ENCODE measurements at places on chromosomes 2 and 18.
A peak's percentile ranks its signal among the peaks of the same experiment; 100 is the strongest.

- DNase-seq: no peak
These were observed 249.4 kb downstream of the MYCN start for GRCh38 chr2:16189836-16190160.

DNA sequence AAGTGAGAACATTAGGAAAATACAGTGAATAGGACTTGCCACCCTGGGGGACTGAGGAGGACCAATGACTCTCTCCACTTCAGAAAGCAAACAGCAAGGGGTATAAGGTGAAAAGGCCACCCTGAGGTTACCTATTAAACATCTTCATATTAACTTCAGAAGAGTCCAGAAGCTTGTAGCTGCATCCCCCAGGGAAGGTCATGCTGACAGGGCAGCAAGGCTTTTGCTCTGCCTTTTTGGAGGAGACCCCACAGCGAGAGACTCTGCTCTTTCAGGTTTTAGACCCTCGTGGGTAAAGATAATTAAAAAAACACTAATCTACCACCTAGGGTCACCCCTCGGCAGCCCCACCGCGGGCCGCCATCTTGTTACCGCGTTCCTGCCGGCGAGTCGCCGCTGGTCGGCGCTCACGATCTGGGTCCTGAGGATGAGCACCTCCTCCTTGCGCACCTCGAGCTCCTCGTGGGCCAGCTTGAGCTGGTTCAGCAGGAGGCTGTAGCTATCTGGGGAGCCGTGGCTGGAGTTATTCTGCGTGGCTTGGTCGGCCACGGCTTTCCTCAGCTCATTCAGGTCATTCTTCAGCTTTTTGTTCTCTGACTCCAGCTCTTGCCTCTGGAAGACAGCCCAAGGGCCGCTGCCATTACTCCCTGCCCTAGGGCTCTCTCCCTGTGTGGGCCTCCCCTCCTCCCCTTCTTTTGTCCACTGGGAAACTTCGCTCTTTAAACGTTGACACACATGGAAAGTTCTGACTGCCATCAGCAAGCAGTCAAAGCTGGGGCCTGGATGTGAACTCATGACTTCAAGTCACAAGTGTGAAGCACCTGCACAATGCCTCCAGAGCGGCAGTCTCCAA is 50.7 kb upstream of the ACAA2 start:
- DNase-seq: no peak

DNA sequence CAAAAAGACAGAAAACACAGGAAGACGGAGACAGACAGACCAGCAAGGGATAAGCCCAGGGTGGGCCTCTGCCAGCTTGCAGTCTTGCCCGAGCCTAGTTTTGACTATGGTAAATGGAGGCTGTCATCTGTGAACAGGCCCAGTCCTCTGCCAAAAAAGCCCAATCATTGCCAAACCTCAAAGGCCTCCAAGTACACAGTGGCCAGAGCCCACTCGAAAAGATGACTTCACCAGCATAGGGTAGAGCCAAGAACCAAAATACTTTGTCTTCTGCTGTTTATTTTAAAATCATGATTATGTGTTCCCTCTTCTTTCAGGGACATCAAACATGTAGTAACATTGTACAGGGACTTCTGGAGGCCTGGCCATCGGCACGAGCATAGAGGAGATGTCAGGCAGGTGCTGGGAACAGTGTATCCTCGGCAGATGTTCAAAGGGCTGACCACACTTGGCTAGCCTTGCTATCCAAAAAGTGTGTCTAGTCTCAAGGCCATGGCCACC is 66.0 kb downstream of the TTC32 start:
- no peak for DNase-seq

GRCh38 chr2:239768907-239769553 is 256.1 kb downstream of the NDUFA10 start:
- no peak for DNase-seq

GRCh38 chr2:239537633-239538356 is 137.0 kb upstream of the HDAC4 start:
- no peak for DNase-seq

DNA sequence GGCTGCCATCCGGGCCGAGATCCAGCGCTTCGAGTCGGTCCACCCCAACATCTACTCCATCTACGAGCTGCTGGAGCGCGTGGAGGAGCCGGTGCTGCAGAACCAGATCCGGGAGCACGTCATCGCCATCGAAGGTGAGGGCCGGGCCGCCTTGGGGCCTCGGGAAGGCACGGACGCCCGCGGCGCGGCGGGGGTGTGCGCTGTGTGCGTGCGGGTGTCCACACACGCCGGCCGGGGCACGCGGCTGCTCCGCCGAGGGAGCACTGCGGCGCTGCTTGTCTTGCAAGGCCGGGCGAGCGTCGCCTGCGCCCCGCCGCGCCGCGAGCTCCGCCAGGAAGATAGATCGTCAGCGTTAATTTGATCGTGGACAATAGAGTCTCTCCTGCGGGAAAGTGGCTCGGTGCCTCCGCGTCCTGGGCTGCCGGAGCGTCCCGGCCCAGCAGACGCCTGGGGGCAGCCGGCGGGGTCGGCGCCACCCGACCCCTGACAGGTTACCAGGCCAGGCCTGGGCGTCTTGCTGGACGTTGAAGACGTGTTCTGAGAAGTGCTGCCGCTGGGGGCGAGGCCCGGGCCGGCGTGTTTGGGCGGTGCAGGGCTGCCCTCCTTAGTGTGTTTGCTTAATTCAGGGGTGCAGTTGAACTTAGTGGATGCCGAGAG is 1.0 kb downstream of the AGAP1 start:
- DNase-seq: peak; percentile 26

DNA sequence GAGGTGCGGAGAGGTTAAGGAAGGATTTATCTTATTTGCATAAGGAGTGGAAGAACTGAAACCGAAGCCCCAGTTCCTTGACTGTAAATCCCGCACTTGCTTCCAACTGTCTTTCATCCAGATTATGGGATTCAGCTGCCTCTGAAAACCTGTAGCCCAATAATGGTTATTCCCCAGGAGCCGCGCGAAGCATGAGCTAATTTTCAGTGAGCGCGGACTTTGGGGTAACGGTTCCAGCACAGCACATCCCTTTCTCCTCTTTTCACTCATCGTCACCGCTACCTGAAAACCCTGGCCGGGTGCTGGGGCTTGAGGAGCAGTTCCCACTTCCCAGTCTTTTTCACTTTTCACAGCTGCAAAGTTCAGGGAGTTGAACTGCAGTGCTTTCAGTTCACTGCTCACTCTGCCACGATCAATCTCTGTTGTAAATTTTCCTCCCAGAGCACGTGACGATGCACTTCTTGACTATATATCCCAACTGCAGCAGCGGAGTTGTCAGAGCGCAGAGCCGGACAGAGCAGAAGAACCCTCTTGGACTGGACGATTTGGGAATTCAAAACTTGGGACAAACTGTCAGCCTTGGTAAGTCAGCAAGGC is at the start of gene KCNE4:
Gene KCNE4 (plus strand): TSS at position 498 of the 597 bp plus-strand sequence. CDS start 641 bp downstream, outside the sequence.
- DNase-seq: peak; percentile 88

DNA sequence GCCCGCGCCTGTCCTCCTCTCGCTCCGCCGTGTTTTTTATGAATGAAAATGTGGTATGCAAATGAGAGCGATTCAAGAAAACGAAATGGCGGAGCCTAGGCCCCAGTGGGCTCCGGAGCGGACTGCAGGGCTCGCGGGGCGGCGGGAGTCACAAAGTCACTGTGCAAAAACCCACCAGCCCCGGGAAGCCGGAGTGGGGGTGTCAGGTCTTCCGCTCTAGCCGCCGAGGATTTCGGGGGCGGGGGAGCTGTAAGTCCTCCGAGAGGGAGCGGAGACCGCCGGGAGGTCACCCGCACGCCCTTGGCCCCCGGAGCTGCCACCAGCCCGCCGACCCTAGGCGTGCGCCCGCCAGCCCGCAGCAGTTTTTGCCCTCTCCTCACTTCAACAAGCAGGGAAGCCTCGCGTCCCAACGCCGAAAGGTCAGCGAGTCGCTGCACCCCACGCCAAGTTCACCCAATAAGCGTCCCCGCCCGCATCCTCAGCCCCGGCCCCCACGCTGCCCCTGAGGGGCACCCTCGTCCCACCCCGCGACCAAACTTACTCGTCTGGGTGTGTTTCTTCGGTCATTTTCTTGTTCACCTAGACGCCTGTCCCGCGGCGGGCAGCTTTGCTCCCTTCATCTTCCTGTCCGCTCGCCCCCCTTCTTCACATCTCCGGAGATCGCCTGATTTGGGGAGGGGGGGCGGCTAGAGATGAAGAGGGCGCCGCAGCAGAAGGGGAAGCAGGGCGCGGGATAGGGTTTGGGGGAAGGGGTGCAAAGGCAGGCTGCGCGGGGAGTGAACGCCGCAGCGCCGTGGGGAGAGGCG is 775 bp downstream of the SPRED2 start:
- DNase-seq: no peak

DNA sequence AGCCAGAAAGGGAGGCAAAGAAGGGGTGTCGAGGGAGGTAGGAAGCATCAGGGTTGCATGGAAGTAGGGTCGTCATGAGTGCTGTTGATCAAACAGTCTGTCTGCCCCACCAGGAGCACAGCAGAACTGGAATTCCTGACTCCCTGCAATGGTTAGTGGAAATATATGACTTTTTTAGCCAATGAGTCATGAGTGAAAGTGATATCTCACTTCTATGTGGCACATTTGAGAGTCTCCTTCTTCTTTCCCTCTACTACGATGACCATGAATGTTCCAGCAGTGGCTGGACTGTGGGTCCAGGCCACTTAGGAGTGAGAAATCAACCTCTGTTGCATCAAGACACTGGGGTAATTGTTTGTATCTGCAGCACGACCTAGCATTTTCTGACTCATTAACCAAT is 199.5 kb downstream of the TTC32 start:
- DNase-seq: no peak

DNA sequence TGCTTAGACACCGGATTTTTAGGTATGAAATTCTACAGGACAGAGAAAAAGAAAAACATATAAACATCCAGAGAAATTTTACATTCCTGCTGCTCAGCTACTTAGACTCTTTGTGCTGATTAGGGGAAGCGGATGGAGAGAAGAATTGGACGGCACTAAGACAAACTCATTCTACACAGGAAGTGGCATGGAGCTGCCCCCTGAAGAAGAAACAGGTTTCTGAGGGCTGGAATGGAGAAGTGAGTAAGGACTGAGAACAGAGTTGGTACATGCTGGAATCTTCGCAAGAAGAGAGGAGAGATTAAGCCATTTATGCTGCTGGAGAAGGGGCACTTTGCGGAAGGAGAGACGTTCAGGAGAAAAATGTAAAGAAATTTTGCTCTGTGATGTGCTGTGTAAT is 253.0 kb upstream of the ERBB4 start:
- DNase-seq: no peak

DNA sequence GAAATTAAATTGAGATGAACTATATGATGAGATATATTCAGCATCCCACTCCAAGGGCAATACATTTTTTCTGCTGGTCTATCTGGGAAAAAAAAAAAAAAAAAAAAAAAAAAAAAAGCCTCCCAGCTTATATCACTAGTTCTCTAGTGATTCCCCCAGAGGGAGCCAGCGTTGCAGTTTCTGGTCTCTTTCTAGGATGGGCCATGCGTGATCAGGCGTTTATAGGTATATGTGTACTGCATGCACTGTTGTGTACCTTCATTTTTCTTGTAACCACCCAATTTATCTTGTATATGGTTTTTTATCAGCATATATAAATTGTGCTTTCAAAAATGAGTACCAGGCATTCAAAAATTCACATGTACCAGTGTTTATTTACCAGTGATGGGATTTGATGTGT is 35.1 kb downstream of the DCDC2C start:
- peak; percentile 53 for DNase-seq

- DNase-seq: no peak
These were observed 107.5 kb upstream of the TEX51 start for GRCh38 chr2:126790987-126791780.

- DNase-seq: peak; percentile 87
These were observed 10.6 kb downstream of the DNAJB2 start for GRCh38 chr2:219289537-219290361.

GRCh38 chr2:199704358-199705238 is 146.4 kb downstream of the FTCDNL1 start:
- DNase-seq: peak; percentile 23

GRCh38 chr2:183031911-183032794 is 6.1 kb downstream of the NCKAP1 start:
- DNase-seq: peak; percentile 63

DNA sequence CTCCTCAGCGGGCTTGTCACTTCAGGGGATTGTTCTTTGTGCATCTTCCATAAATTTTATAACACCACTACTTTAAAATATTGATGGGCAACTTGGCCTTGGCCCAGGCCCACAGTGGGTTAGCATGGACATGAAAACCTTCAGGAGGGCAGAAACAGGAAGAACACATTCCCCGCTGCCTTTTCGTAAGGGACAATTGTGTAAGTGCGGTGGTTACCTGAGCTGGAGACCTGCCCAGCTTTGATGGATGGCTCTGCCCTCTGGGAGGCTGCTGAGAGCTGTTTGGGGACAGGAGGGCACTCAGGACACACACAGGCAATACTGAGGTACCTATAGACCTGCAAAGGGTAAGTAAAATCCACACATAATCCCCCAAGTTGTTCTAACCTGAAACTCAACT is 46.8 kb downstream of the FECH start:
- no peak for DNase-seq

DNA sequence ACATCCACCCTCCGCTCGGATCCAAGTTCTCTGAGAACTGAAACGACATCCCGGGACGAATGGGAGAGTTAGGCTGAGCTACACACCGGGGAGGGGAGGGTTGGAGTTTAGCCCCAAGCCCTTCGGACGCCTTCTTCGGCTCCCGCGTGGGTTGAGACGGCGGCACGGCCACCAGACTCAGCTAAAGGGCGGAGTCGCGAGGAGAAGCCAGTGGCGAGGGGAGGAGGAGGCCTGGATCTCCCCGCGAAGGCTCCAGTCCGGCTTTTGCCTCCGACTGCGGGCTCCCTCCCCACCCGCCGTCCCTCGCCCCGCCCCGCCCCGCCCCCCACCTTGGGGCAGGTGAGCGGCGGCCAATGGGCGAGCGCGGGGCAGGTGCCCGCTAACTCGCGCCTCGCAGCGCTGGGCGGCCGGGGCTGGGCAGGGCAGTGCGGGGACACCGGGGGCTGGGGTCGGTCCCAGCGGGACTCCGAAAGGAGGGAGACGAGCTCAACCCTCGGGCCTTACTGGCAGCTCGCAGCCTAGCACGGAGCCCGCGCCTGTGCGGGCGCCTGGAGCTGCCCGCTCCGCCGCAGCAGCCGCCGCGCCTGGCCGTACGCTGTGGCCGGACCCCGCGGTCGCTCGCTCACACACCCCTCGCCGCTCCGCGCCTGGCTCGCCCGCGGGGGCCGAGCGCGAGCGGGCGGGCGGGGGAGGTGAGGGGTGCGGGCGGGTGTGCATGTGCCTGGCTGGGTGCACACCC is at the start of gene EMX1:
Gene EMX1 (plus strand): TSS at position 382 of the 739 bp plus-strand sequence. CDS start 334 bp downstream, at position 716.
- no peak for DNase-seq

DNA sequence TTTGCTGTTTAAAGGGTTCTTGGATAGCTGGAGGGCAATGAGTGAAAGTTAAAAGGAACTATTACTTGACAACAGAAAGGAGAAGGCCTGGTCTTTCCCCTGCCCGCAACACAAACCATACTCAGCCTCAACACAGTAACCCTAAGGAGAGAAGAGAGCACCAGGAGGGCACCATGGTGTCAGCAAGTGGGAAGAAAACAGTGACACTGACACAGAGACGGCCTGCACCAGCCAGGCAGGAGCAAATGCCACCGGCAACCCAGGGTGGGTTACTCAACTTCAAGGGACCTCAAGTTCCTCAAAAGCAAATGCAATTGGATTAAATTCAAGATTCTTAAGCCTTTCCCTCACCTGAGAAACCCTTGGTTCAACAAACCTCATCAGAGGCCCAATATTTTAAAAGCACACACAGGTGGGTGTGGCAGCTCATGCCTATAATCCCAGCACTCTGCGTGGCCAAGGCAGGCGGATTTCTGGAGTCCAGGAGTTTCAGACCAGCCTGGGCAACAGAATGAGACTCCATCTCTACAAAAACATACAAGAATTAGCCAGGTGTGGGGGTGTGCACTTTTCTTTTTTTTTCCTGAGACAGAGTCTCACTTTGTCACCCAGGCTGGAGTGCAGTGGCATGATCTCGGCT is 52.3 kb downstream of the TFCP2L1 start:
- no peak for DNase-seq

GRCh38 chr2:113068706-113069485 is 1.1 kb downstream of the IL1F10 start:
- DNase-seq: peak; percentile 25

Measured in fibroblast of upper back skin (primary cell).